ENCODE measurements at places on chromosomes 7 and 10. TPM values are rescaled to one million over a fixed set of nuclear protein-coding genes. Genes with fewer than 3 reads are reported as not detected.
A peak's percentile ranks its signal among the peaks of the same experiment; 100 is the strongest.

GRCh38 chr7:133511252-133511651, 258.4 kb downstream of the EXOC4 start:
- no peaks in the 10 kb centered on the region for H3K27me3 ChIP-seq
- no peaks in the 10 kb centered on the region for H3K4me1 ChIP-seq

The LRRC61 gene
- 27.9 TPM for total RNA-seq

DNA sequence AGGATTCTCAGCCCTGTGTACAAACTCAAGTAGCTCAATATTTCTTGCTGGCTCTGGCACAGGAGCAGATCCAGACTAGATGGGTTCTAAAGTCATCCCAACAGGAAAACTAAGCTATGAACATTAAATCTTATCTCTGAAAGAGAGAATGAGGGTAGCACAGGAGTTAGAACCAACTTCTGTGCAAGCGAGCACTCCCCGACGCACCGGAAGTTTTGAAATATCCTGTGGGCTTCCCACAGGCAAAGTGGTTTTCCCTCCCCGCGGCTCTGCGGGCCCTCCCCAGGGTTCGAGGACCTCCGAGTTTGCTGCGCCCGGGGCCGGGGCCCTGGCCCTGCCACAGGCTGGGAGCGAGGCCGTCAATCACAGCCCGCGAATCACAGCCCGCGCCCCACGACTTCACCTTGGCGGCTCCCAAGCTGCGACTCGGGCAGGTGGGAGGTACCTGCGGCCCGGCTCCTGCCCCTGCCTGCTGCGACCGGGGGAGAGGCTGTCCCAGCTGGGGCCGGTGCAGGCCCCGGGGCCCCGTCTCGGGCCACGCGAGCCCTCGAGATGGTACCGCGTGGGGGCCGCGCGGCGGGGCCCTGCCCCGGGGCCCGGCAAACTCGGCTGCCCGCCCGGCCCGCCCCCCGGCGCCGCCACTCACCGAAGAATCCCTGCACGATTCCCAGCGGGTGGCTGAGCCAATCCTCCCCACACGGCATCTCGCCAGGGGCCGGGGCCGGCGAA, 598 bp downstream of the MCMBP start:
- peaks cover 35% of the 10 kb centered on the region for H3K4me1 ChIP-seq
- peak overlapping the region; percentile 81 for H3K27ac ChIP-seq
- peak; percentile 50 for DNase-seq
- no peaks in the 10 kb centered on the region for H3K36me3 ChIP-seq

The KNDC1 gene
- total RNA-seq = not detected

- no peak overlapping the region for H3K27ac ChIP-seq
- H3K4me3 ChIP-seq = no peak overlapping the region
- H3K36me3 ChIP-seq = no peaks in the 10 kb centered on the region
- peaks cover 2% of the 10 kb centered on the region for H3K27me3 ChIP-seq
- DNase-seq = no peak
Observed at GRCh38 chr10:13712837-13713581, 126.2 kb downstream of the PRPF18 start.

The EMX2 gene
- not detected for total RNA-seq

GRCh38 chr10:110430340-110431273, 67.1 kb upstream of the DUSP5 start:
- H3K27ac ChIP-seq = no peak overlapping the region
- no peaks in the 10 kb centered on the region for H3K27me3 ChIP-seq
- DNase-seq = no peak
- no peak overlapping the region for H3K4me3 ChIP-seq
- no peaks in the 10 kb centered on the region for H3K36me3 ChIP-seq

DNA sequence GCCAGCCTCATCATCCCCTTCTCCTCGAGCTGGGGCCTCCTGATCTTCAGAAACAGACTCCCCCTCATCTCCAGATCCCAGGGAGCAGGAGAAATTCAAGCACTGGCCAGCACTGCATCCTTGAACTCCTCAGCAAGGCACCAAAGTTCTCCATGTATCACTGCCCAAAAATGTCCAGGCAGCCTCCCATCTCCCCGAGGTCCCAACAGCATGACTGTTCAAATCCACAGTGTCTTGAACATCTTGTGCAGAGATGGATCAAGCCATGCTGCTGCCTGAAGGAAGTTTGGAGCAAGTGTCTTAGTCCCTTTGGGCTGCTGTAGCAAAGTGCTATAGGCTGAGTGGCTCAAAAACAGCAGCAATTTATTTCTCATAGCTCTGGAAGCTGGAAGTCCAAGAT, 115.5 kb upstream of the GALNT17 start:
- no peaks in the 10 kb centered on the region for H3K27me3 ChIP-seq
- H3K4me3 ChIP-seq = no peak overlapping the region
- no peak for DNase-seq

DNA sequence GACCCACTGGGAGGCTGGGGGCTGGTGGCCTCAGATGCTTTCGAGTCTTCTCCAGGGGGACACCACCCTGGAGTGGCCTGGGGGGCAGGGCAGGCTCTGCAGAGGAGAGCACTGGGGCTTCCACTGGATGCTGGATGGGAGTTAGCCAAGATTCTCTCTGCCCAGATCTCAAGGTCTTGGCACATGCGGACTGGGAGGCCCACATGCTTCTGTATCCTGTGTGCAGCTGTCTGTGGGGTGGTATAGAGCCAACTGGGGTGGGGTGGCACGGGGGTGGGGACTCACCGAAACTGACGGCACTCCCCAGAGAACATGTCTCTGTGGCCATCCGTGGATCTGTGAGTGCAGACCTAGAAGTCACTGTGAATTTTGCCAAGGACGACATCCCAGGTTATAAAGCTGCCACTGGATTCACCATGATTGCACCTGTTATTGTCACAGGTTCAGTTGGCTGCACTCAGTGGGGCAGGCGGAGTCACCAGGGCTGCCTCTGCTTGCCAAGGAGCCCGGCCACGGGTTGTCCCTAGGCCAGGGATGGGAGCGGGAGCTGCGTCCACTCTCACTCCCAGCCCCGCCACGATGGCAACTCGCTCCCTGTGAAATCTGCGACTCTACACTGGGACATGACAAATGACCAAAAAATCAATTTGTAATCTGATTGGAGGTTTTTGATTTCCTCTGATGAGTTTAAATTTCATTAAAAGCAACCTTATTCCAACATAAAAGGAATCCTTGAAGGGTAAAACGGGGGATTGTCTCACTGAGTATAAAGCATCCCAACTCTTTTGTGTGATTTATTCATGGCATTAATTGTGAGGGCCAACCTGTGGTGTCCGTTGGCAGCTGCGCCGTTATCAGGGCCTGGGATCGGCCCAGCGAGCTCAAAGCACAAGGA, 131.3 kb downstream of the EBF3 start:
- H3K27me3 ChIP-seq = no peaks in the 10 kb centered on the region
- H3K4me3 ChIP-seq = no peak overlapping the region
- H3K27ac ChIP-seq = no peak overlapping the region
- H3K36me3 ChIP-seq = no peaks in the 10 kb centered on the region
- no peak for DNase-seq
- no peaks in the 10 kb centered on the region for H3K4me1 ChIP-seq

The LIPN gene
- not detected for total RNA-seq

GRCh38 chr10:35015843-35016408, 74.2 kb downstream of the CUL2 start:
- peaks cover 5% of the 10 kb centered on the region for H3K36me3 ChIP-seq
- H3K27ac ChIP-seq = no peak overlapping the region
- no peaks in the 10 kb centered on the region for H3K27me3 ChIP-seq
- no peak overlapping the region for H3K4me3 ChIP-seq
- no peak for DNase-seq
- peaks cover 9% of the 10 kb centered on the region for H3K4me1 ChIP-seq

- no peak for DNase-seq
- no peaks in the 10 kb centered on the region for H3K27me3 ChIP-seq
- H3K4me1 ChIP-seq = no peaks in the 10 kb centered on the region
- H3K4me3 ChIP-seq = no peak overlapping the region
Observed at GRCh38 chr7:26233902-26234511, 32.5 kb downstream of the CBX3 start.

GRCh38 chr10:60465801-60466200, 76.1 kb upstream of the ANK3 start:
- no peaks in the 10 kb centered on the region for H3K27me3 ChIP-seq
- H3K36me3 ChIP-seq = no peaks in the 10 kb centered on the region
- no peak overlapping the region for H3K27ac ChIP-seq
- no peaks in the 10 kb centered on the region for H3K4me1 ChIP-seq
- DNase-seq = no peak

The BAIAP2L1 gene
- total RNA-seq = 1.3 TPM

The MSS51 gene
- total RNA-seq = 1.5 TPM

GRCh38 chr7:49630513-49630912, 142.9 kb upstream of the VWC2 start:
- no peaks in the 10 kb centered on the region for H3K36me3 ChIP-seq
- no peaks in the 10 kb centered on the region for H3K27me3 ChIP-seq
- DNase-seq = no peak
- no peak overlapping the region for H3K27ac ChIP-seq

The HKDC1 gene
- not detected for total RNA-seq

GRCh38 chr10:114911801-114912469, 26.1 kb upstream of the TRUB1 start:
- H3K36me3 ChIP-seq = no peaks in the 10 kb centered on the region
- DNase-seq = no peak
- no peak overlapping the region for H3K27ac ChIP-seq
- H3K4me1 ChIP-seq = no peaks in the 10 kb centered on the region
- H3K27me3 ChIP-seq = no peaks in the 10 kb centered on the region

The ZCWPW1 gene
- total RNA-seq = 4.3 TPM

The BZW2 gene
- total RNA-seq = 136 TPM

GRCh38 chr10:101993221-101993620, 62.8 kb downstream of the ARMH3 start:
- H3K27me3 ChIP-seq = no peaks in the 10 kb centered on the region
- H3K4me3 ChIP-seq = no peak overlapping the region
- H3K36me3 ChIP-seq = peaks cover 33% of the 10 kb centered on the region

DNA sequence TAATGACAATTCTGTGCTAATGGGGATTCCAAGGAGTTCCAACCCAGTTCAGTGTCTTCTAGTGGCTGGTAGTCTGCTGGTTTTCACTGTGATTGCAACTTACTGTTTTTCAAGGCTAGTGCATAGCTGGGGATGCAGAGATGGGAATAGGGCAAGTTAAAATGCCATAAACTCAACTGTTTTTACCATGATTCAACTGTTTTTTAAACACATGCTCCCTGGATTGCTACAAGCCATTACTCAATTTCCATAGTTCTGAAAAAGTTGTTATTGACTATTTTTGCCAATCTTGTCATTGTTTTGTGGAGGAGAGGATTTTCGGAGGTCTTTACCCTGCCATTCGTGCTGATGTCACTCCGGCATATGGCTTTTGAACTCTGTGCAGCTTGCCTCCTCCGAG, 245.3 kb downstream of the SUGCT start:
- H3K27ac ChIP-seq = no peak overlapping the region
- H3K36me3 ChIP-seq = no peaks in the 10 kb centered on the region
- no peaks in the 10 kb centered on the region for H3K27me3 ChIP-seq
- DNase-seq = no peak

The CLRN3 gene
- total RNA-seq = not detected

DNA sequence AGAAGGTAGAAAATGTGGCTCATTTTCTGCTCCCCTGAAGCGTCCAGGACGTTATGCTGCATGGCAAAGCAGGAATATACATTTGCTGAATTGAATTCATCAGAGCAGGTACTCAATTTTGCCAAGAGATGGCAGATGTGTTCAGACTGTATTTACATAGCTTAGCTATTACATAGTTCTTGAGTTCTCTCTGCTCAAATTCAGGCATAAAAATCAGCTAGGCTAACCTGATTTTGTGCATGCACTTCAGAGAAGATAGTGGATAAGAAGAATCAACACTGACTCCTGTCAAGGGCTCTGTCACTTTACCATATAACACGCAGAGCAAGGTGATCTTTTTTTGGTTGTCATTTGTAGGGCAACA, 209.2 kb upstream of the FAM3C start:
- no peak for DNase-seq
- no peak overlapping the region for H3K27ac ChIP-seq
- no peaks in the 10 kb centered on the region for H3K36me3 ChIP-seq
- H3K4me1 ChIP-seq = no peaks in the 10 kb centered on the region

The TSPAN15 gene
- total RNA-seq = 2.4 TPM
